ENCODE measurements at places on chromosomes 7 and 10. TPM values are rescaled to one million over a fixed set of nuclear protein-coding genes. Genes with fewer than 3 reads are reported as not detected.

The LRRC61 gene
- 24.9 TPM for total RNA-seq

The GLI3 gene
- total RNA-seq: not detected

The CHAT gene
- 0.54 TPM for total RNA-seq

The ABCA13 gene
- not detected for total RNA-seq

The MUC12 gene
- 0.81 TPM for total RNA-seq

The NUTM2E gene
- not detected for total RNA-seq

The CALHM1 gene
- not detected for total RNA-seq

The PRKG1 gene
- total RNA-seq: not detected

The GOT1 gene
- total RNA-seq: 35.9 TPM

The LRRC4 gene
- 1.3 TPM for total RNA-seq

The ABCF2 gene
- 81.7 TPM for total RNA-seq

The LLCFC1 gene
- not detected for total RNA-seq

The FBXL13 gene
- total RNA-seq: 0.54 TPM

The VSTM4 gene
- 0.20 TPM for total RNA-seq

The PRSS37 gene
- not detected for total RNA-seq

The COBL gene
- total RNA-seq: not detected

The ZNF736 gene
- 21.3 TPM for total RNA-seq

The AQP1 gene
- 0.13 TPM for total RNA-seq

The MRLN gene
- total RNA-seq: 0.23 TPM

The CYP2E1 gene
- total RNA-seq: 0.52 TPM

The NXPH1 gene
- total RNA-seq: not detected

The SKIDA1 gene
- total RNA-seq: 0.05 TPM

The SNX8 gene
- total RNA-seq: 40.8 TPM

The PTPN12 gene
- total RNA-seq: 10.5 TPM

The PWWP2B gene
- total RNA-seq: 4.1 TPM

The GPER1 gene
- not detected for total RNA-seq

The CRHR2 gene
- total RNA-seq: not detected

The GNGT1 gene
- total RNA-seq: not detected

The OR13A1 gene
- not detected for total RNA-seq

The MMP21 gene
- total RNA-seq: not detected

The CPN1 gene
- total RNA-seq: not detected

The GPR15LG gene
- total RNA-seq: not detected

The ADAM22 gene
- total RNA-seq: 1.5 TPM

The ADCYAP1R1 gene
- total RNA-seq: not detected

The TRIL gene
- total RNA-seq: 0.39 TPM

The GBX1 gene
- total RNA-seq: not detected

The PPIF gene
- total RNA-seq: 157 TPM

The RTKN2 gene
- 3.7 TPM for total RNA-seq
